ENCODE measurements at places on chromosomes 11 and 22. TPM values are rescaled to one million over a fixed set of nuclear protein-coding genes. Genes with fewer than 3 reads are reported as not detected.
A peak's percentile ranks its signal among the peaks of the same experiment; 100 is the strongest.

- H3K36me3 ChIP-seq, result peaks cover 4% of the 10 kb centered on the region
- no peak overlapping the region for H3K27ac ChIP-seq
- no peak for DNase-seq
- no peaks in the 10 kb centered on the region for H3K4me1 ChIP-seq
Measured at GRCh38 chr11:116658876-116659535, 113.8 kb downstream of the BUD13 start.

DNA sequence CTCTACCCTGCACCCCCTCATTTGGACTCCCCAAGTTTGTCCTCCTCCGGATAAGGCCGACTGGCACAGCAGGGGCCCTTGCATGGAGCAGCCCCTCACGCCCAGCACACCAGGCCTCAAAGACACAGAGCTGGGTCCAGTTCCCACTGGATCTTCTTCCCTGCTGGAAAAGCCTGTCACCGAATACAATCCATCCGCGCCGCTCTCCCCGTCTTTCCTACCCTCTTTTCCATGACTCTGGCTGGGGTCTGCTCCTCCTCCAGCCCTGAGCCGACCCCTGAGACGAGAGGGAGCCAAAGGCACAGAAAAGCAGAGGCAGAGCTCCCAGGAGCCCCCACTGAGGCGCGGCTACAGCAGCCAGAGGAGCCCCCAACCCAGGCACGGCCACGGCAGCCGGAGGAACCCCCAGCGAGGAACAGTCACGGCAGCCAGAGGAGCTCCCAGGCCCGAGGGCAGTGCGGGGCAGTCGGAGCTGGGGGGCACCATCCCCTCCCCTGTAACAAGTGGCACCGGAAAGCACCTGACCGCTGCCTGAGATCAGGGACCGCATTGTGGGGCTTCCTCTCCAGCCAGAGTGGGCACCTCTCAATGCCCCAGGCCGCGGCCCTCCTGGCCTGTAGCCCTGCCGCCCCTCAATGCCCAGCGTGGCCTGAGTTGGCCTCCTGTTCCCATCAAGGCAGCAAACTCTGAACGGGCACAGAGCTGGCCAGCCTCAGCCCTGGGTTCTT lies 12.0 kb downstream of the ALG12 start:
- no peaks in the 10 kb centered on the region for H3K27me3 ChIP-seq
- H3K4me3 ChIP-seq, result no peak overlapping the region
- DNase-seq, result no peak
- H3K27ac ChIP-seq, result no peak overlapping the region
- peaks cover 13% of the 10 kb centered on the region for H3K4me1 ChIP-seq

DNA sequence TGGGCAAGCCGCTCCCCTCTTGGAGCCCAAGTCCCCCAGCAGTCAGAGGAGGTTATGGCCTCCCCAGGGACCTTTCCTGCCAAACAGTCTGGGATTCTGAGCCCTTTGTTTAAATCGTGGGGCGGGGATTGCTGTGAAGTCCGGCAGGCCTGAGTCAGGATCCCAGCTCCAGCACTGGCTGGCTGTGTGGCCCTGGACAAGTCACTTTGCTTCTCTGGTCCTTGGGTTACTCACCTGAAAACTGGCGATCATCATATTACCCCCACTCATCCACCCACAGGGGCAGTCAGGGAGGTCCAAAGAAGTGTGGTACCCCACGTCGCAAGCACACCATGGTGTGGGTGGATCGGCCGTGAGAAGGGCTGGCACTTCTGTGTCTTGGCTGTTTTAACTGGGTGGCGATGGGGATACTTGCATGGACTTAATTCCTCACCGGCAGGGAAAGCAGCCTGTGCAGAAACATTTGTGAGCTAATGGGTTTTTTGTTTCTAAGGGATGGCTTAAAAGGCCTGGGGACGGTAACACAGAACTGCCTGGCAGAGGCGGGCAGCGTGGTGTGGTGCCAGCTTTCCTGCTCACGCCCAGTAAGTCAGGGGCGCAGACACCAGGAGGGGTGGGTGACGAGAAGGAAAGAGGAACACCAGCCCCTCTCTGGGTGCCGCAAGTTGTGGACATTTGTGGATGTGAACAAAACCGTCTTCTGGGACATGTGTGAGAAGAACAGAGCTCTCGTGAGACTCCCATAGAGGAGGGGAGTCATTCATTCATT lies 31.6 kb upstream of the PRR5 start:
- no peak for DNase-seq
- no peaks in the 10 kb centered on the region for H3K27me3 ChIP-seq
- peak overlapping the region; percentile 92 for H3K27ac ChIP-seq
- H3K4me3 ChIP-seq, result peak overlapping the region; percentile 10

GRCh38 chr11:132022733-132023478 lies 652.5 kb downstream of the NTM start:
- H3K4me3 ChIP-seq, result no peak overlapping the region
- no peaks in the 10 kb centered on the region for H3K27me3 ChIP-seq
- no peaks in the 10 kb centered on the region for H3K36me3 ChIP-seq
- H3K4me1 ChIP-seq, result no peaks in the 10 kb centered on the region
- no peak overlapping the region for H3K27ac ChIP-seq
- no peak for DNase-seq

GRCh38 chr11:65524741-65525545 lies at the start of gene SCYL1:
TSS of gene SCYL1 (plus strand) at chr11:65525083. CDS start at chr11:65525154, 71 bp downstream.
- peak within 1 kb of the TSS; percentile 92 for H3K4me3 ChIP-seq
- DNase-seq, result peak; percentile 84
- H3K27ac ChIP-seq, result peak within 1 kb of the TSS; percentile 60
- H3K4me1 ChIP-seq, result peaks cover 23% of the 10 kb centered on the region
- H3K36me3 ChIP-seq, result no peaks in the 10 kb centered on the region

GRCh38 chr11:2450321-2451041 lies 5.7 kb downstream of the KCNQ1 start:
- H3K4me1 ChIP-seq, result peaks cover 2% of the 10 kb centered on the region
- H3K27me3 ChIP-seq, result peaks cover 11% of the 10 kb centered on the region
- H3K36me3 ChIP-seq, result no peaks in the 10 kb centered on the region
- DNase-seq, result peak; percentile 53
- no peak overlapping the region for H3K4me3 ChIP-seq

Gene OR51B4
- total RNA-seq, result not detected

Gene PRODH
- total RNA-seq, result not detected

Gene KCNE3
- total RNA-seq, result 0.73 TPM

Gene ARHGAP42
- total RNA-seq, result 1.6 TPM

Data from natural killer cell treated with Interleukin-12 subunit alpha and Interleukin-12 subunit beta and Interleukin-15 and Interleukin-18, amount 100 ng/mL, for 72 hours (primary cell).